ENCODE measurements at places on chromosomes 7 and 10.
A peak's percentile ranks its signal among the peaks of the same experiment; 100 is the strongest.

GRCh38 chr10:77419979-77420378 lies 217.6 kb downstream of the KCNMA1 start:
- no peak for DNase-seq

GRCh38 chr10:13685885-13686284 lies 99.1 kb downstream of the PRPF18 start:
- no peak for DNase-seq

GRCh38 chr7:105304040-105304895 lies 84.5 kb downstream of the SRPK2 start:
- no peak for DNase-seq

- no peak for DNase-seq
Observed at GRCh38 chr7:127359011-127359410, 33.5 kb downstream of the ZNF800 start.

DNA sequence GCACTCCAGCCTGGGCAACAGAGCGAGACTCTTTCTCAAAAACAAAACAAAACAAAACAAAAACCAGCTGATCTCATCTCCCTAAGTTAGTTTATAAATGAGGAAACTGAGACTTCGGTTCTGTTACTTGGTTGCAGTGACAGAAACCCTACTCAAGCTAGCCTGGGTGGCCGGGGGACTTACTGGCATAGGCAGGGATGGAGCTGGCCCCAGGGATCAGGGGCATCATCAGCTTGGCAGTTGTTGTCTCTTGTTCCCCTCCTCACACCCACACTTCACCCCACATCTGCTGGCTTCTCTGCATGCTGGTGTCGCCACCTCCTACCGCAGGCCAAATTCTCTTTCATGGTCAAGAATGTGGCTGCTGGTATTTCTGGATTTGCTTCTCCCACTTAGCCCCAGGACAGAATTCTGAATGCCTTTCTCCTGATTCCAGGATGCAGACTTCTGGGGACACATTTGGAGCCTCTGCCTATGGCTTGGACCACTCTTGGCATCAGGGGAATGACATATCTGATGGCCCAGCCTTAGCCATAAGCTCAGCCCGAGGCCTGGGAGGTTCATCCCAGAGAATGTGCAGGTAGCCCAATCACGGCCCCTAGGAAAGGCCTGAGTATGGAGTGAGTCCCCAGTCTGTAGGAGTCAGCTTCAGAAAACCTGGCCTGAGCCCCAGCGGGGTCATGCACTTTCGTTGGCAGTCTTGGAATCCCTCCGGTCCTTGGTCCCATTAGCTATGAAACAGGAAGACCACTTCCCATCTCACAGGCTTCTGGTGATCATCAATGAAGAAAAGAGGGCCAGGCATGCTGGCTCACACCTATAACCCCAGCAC lies 41.6 kb upstream of the CTBP2 start:
- no peak for DNase-seq

GRCh38 chr7:106205621-106206222 lies 79.1 kb downstream of the NAMPT start:
- no peak for DNase-seq

- no peak for DNase-seq
Observed at GRCh38 chr7:76354981-76355730, 3.6 kb downstream of the YWHAG start.

DNA sequence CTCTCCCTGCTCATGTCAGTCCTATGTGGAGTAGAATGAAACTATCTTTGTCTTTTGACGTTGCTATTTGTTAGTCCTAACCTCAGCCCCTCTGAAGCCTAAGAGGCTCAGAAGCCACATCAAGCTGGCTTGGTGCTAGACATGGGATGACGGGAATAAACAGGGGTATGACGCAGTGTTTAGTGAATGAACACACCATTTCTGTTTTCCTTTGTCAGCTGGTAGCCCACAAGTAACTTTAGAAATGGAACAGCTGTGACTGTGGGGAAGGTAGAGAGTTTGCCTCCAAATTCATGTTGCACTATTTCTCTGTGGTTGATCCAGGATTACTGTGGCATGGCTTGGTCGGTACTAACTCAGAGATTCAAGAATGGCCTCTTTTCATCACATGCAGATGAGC lies 31.3 kb downstream of the COX15 start:
- no peak for DNase-seq

GRCh38 chr7:142587578-142588191 lies 161.6 kb upstream of the PRSS1 start:
- DNase-seq = peak; percentile 1

- DNase-seq = no peak
Observed at GRCh38 chr10:23291551-23292334, 52.9 kb downstream of the C10orf67 start.

DNA sequence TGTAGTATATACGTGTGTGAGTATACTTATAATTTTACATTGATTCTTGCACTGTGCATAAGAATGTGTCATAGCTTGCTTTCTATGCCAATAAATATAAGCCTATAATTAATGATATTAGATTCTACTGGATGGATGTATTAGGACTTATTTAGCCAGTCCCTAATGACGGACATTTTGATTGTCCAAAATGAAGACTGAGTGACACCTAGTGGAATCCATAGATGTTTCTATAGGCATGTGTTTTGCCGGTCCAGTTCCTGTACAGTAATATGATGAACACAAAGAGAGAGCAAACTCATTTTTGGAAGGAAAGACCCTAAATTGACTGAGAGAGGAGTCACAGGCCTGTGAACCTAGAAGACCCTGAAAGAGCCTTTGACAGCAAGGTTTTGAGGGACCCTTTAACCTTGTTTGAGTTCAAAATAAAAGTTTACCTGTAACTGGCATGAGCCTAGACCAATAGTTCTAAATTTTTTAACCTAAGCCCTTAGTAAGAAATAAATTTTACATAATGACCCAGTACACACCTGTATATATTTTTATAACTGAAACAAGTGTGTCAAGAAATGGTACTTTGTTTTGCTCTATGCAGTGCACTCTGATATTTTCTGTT lies 42.4 kb upstream of the AGBL3 start:
- DNase-seq = peak; percentile 29

DNA sequence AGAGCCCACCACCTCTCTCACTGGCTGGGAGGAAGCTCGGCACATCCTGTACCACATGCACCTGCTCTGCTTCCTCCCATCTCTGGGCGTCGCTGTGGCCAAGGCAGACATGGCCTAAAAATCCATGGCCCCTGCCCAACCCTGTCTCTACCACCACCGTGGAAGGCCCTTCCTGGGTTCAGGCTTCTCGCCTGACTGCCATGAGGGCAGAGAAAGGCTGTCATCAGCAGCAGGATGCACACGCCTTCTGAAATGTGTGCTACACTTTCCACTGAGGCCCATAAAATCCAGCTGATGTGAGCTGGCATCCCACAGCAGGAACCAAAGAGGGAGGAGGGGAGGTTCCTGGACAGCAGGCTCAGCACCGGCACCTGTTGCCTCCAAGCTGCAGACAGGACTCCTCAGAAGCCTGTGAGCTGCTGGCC lies 93.4 kb downstream of the PTPRN2 start:
- no peak for DNase-seq

DNA sequence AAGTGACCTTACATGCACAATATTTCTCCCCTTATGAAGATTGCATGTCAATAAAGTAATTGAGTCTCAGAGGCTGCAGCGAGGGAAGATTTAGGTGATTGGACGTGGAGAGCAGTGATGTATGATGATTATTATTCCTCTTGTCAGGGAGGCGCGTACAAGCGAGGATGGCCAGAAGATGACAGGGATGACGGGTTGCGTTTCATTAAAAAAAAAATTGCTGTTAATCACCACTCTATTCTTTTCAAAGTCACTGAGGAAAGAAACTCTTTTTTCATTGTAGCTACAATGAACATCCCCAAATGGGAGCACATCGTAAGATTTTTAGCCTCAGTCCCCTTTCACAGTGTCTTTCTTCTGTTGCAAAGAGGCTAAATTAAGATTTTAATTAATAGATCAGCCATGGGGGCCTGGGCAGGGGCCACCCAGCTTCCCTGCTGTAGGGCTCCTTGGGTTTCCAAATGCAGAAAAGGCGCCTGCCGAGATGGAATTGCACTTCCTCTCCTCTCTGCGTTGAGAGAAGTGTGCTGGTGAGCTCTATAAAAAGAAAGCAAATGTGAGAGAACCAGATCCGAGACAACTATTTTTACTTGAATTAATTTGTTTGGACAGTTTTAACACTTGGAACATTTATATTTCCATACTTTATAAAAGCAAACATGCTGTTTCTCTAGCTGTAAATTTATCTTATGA lies 998.1 kb downstream of the LRMDA start:
- DNase-seq = no peak

DNA sequence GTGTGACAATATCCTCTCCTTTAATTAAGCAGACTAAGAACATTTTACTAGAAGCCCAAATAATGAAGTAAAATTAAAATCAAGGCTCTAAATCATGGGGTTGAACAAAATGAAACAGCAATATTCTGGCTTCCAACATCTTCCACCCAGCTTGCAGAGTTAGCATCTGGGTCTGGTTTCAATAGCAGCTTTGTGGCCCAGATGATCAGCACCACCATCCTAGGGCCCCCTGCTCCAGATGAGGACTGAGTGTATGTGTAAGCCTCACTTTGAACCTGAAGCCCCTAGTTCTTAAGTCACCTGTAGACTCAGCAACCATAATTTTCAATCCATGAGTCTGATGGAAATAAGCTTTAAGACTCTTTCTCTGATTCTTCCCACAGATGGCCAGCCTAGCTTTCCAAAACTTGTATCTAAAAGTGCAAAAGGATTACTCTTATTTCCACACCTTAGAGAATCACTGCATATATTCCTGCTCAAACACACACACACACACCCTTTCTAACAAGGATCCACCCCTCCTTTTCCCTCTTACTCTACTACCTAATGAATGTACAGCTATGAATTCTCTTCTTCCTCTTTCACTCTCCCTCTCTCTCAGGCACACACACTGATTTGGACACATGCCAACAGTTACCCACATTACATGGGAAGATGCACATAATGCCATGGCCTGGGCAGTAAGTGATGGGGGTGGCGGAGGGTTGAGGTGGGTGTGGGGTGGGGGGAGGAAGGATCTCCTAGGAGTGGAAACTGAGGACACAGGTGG lies 3.5 kb downstream of the DENND11 start:
- DNase-seq = no peak

GRCh38 chr10:6838118-6838517 lies 258.0 kb upstream of the PRKCQ start:
- peak; percentile 7 for DNase-seq

- DNase-seq = no peak
Observed at GRCh38 chr7:42046483-42046882, 190.5 kb downstream of the GLI3 start.

GRCh38 chr10:62587011-62587410 lies 212.8 kb downstream of the ZNF365 start:
- no peak for DNase-seq

DNA sequence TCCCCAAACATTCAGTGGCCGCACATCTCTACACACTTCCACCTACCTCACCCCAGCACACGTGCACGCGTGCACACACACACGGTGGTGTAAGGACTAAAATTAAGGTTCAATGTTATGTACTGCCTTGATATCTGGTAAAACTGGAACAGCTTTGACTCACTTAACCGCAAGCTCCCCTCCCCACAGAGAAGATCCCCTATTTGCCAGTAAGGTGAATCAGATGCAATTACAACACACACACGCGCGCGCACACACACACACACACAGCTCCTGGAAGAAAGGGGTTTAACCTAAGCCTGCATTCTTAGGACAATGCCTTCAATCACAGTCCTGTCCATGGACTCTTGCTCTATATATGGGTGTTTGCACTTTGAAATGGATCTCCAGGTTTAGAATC lies 25.5 kb upstream of the VPS41 start:
- no peak for DNase-seq

DNA sequence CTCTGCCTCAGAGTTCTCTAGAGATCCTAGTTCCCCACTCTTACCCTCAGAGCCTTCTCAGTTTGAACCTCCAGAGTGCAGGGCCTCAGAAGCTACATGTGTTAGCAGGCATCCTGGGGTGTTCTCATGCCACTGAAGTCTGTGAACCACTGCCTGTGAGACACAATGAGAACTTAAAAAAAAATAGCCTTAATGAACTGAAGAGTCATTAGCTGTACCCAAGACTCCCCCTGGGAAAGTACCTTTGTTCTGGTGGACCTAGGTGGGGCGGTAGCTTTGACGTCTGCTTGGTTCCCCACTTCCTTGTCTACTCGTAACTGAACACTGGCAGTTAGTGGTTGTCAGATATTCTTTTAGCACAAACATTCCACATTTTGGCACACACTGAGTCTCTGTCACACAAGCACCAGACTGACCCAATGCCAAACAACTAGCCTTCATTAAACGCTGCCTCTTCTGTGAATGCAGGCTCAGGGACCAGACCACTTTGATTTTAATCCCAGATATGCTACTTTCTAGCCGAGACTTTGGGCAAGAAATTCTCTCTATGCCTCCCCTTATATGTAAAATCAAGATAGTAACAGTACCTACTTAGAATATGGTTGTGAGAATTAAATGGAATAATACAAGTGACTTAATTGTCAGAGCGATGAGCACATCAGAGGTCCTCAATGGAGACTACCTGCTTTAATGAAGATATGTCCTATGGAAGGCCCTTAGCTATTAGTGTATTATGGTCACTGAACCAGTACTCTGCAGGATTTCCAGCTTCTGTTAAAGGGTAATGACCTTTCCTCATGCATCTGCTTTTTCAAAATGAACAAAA lies 75.3 kb upstream of the CC2D2B start:
- DNase-seq = no peak

DNA sequence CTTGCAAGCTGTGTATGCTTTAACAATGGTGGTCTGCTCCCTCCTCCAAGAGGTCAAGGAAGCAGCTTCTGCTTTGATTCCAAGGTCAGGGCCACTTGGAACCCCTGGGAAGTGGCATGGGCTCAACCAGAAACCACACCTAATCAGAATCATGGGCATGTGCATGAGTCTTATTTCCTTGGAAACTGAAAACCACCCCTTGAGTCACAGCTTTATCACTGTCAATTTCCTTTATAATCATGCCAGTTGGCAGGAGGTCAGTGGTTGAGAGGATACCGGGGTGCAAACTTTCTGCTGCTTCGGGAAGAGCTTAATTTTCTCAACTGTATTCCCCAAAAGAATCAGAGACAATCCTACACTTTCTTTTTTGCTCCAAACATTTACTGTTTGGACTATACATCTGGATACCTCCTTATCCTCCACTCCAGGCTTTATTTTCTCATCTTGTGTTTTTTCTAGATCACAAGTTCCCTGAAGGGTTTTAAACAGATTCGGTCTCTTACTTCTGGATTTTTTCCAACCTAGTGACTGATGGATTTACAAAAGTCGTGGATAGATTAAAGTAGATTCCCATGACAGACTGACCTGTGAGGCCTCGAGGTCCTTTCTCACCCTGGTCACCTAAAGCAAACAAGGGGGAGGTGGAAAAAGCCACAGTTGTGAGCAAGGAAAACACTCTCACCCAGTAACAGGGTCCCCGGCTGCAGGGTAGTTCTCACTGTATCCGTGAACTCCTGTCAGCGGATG lies 36.0 kb downstream of the COL17A1 start:
- no peak for DNase-seq

Measured in DMS153 (cell line).